ENCODE measurements at places on chromosomes 1 and 21.

DNA sequence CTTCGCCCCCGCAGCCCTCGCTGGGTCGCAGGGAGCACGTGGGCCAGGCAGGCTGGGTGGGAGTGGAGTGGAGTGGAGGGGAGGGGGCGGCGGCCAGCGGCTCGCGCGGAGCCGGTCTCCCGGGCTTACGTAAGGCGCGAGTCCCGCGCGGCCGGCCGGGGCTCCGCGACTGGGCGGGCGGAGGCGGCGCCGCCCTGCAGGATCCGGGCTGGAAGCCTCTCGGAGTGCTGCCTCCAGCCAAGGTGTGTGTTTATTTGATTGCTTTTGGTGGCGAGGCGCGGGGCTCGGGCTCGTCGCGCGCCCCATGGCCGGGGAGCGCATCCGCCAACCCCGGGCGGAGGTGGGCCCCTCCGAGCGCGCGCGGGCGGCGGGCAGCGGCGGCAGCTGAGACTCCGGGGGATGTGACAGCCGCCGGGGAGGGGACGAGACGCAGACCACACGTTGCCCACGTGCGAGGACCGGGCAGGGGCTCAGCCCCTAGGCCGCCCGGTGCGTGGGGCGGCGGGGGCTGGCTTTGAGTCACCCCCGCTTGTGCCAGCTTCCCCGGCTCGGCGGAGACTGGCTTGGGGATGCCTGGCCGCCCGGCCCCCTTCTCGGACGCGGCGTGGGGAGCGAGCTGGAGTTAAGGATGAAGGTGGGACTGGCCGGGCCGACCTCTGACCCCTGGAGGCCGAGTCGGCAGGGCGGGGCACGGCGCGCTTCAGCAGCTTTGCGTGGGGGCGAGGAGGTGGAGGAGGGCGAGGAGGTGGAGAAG is 402 bp upstream of the AK4 start:
- no peak for DNase-seq

GRCh38 chr1:41174170-41174569 is 67.9 kb downstream of the SCMH1 start:
- DNase-seq = no peak

DNA sequence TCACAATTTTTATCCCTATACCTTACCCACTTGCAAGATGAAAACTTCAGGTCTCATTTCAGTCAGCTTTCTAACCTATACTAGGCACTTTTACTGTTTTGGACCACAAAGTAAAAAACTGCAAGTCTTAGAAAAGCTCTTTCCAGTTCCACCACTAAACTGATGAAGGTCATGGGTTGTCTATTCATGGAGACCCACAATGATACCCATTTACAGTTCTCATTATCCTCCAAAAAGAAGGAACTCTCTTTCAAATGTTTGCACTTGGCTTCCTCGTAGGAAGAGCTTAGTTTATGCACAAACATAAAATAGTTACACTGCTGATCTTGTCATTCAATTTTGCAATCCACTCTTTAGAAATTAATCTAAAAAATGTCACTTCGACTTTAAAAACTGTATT is 9.3 kb downstream of the ZNF281 start:
- no peak for DNase-seq

DNA sequence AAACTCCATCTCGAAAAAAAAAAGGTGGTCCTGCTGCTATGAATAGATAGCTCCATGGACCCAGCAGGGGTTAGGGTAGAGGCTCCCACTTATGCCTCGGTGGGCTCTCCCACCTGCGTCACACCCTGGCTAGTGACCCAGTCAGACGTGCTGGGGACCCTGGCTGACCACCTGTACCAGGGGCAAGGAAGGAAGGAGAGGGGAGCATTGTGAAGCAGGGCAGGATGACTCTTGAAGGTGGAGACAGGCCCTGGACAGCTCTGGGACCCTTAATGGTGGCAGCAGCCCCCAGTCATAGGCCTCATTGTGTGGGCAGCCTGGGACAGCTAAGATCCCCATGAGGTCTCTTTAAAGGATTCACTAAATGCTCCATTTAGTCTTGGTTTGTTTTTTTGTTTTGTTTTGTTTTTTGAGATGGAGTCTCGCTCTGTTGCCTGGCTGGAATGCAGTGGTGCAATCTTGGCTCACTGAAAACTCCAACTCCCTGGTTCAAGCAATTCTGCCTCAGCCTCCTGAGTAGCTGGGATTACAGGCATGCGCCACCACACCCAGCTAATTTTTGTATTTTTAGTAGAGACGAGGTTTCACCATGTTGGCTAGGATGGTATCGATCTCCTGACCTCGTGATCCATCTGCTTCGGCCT is 10.4 kb upstream of the SNAPIN start:
- DNase-seq = no peak

- no peak for DNase-seq
Observed at GRCh38 chr1:112794654-112795239, 79.6 kb upstream of the PPM1J start.

- peak; percentile 24 for DNase-seq
Observed at GRCh38 chr1:51768971-51769588, 109.4 kb downstream of the NRDC start.

- no peak for DNase-seq
Observed at GRCh38 chr1:191398551-191398950, 759.7 kb upstream of the RGS18 start.
